Metanephros (tissue), 2 donors: ENCODE measurements at places on chromosomes 13 and 19. TPM values are rescaled to one million over a fixed set of nuclear protein-coding genes. Genes with fewer than 3 reads are reported as not detected.

Gene LIM2
- total RNA-seq, result not detected

Gene LPAR2
- 16.2 TPM for total RNA-seq

Gene SBK2
- total RNA-seq, result 0.35 TPM

Gene PALM3
- total RNA-seq, result 5.0 TPM

Gene CEACAM5
- not detected for total RNA-seq

Gene CHST8
- 0.41 TPM for total RNA-seq

Gene ADGRE3
- 1.3 TPM for total RNA-seq

Gene ELAVL3
- total RNA-seq, result 0.18 TPM

Gene TEX30
- total RNA-seq, result 9.8 TPM

Gene APOC1
- 3.5 TPM for total RNA-seq

Gene PLA2G4C
- 20.6 TPM for total RNA-seq

Gene MYO1F
- total RNA-seq, result 20.0 TPM

Gene ACTMAP
- 4.8 TPM for total RNA-seq

Gene PGLYRP2
- not detected for total RNA-seq

Gene COG3
- total RNA-seq, result 59.3 TPM

Gene TEX101
- not detected for total RNA-seq

Gene CYP4F3
- total RNA-seq, result 3.3 TPM

Gene RFPL4A
- not detected for total RNA-seq

Gene IFNL1
- total RNA-seq, result not detected

Gene TMEM59L
- total RNA-seq, result 5.4 TPM

Gene ZNF14
- total RNA-seq, result 14.6 TPM

Gene C19orf38
- 6.4 TPM for total RNA-seq

Gene C5AR2
- 2.3 TPM for total RNA-seq

Gene PPP1R37
- total RNA-seq, result 34.4 TPM

Gene ACP4
- not detected for total RNA-seq

Gene PRKCG
- total RNA-seq, result 1.4 TPM

Gene SPTBN4
- total RNA-seq, result 2.9 TPM

Gene NOTCH3
- total RNA-seq, result 156 TPM

Gene IFT88
- 29.3 TPM for total RNA-seq
